Upper lobe of right lung (tissue), 1 donor: ENCODE measurements at places on chromosomes 3 and 15. TPM values are rescaled to one million over a fixed set of nuclear protein-coding genes. Genes with fewer than 3 reads are reported as not detected.

GRCh38 chr3:187165144-187165543 is 25.8 kb upstream of the RPL39L start:
- no peak overlapping the region for H3K4me3 ChIP-seq
- H3K36me3 ChIP-seq = no peaks in the 10 kb centered on the region

DNA sequence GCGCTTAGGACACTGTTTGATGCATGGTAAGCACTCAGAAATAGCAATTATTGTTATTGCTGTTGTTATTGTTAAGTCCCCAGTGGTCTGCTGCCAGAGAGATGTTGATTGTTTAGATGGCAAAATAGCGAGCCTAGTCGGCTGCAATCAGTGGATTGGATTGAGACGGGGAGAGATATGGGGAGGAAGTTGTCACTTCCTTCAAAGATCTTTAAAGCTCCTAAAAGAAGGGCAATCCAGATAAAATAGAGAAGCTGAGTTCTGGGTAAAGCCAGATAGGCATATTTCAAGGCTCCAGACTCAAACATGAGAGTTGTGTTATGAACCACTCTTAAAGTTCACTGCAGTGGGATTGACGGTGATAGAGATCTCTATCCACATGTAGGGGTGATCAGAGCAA is 64.5 kb downstream of the RYR3 start:
- no peaks in the 10 kb centered on the region for H3K36me3 ChIP-seq
- H3K4me3 ChIP-seq = no peak overlapping the region
- H3K4me1 ChIP-seq = no peaks in the 10 kb centered on the region
- H3K27ac ChIP-seq = no peak overlapping the region

DNA sequence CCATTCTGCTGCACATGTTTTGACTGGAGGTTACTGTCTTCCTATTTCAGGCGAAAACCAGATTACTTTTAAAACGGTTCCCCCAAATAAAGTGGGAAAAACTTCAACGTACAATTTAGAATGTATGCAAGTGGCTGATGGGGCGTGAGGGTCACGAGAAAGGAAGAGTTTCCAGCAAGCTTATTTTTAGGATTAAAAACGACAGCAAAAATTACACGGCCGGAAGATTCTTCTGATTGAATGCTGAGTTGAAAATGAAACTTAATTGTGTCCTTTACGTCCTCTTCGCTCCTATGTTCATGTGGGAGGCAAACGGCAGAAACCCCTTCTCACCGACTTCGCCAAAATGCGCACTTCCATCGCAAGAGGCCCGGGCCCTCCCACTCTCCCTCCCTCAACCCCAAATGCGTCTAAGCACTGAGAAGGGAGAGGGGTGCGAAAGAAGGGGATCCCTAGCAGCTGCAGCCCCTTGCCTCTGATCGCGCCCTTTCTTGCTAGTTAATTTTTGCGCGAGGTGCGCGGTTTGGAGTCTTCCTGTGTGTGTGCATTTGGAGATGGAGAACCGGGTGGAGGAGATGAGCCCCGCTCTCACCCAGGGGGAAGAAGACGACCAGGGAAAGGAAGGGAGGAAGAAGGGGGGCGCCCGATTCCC is 656 bp downstream of the CD47 start:
- H3K27ac ChIP-seq = peak overlapping the region; percentile 92
- H3K4me3 ChIP-seq = peak overlapping the region; percentile 89
- no peaks in the 10 kb centered on the region for H3K36me3 ChIP-seq

- DNase-seq = no peak
- H3K27ac ChIP-seq = no peak overlapping the region
- no peak overlapping the region for H3K4me3 ChIP-seq
- H3K36me3 ChIP-seq = no peaks in the 10 kb centered on the region
These were observed 373.8 kb downstream of the ZNF385D start for GRCh38 chr3:21377071-21377769.

Gene GOLGA8J
- total RNA-seq = not detected

Gene ZNF385D
- total RNA-seq = 9.4 TPM

Gene FBXO40
- 0.09 TPM for total RNA-seq

DNA sequence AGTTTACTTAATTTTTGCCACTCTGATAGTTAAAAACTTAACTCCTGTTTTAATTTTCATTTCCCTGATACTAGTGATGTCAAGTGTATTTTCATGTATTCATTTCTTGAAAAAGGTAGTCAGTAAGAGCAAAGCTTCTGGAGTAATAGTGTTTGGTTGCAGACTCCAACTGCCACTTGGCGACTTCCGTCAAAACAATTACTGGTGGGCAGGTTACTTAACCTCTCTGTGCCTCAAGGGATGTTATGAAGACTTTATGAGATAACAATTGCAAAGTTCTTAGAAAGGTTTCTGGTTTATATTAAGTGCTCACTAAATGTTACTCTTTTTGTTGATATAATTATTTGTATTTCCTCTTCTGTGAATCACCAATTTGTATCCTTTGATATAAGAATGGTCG is 129.7 kb downstream of the NFKBIZ start:
- H3K4me1 ChIP-seq = no peaks in the 10 kb centered on the region
- H3K4me3 ChIP-seq = no peak overlapping the region
- no peaks in the 10 kb centered on the region for H3K36me3 ChIP-seq
- H3K27me3 ChIP-seq = no peaks in the 10 kb centered on the region
- DNase-seq = no peak

Gene KNG1
- 0.14 TPM for total RNA-seq

DNA sequence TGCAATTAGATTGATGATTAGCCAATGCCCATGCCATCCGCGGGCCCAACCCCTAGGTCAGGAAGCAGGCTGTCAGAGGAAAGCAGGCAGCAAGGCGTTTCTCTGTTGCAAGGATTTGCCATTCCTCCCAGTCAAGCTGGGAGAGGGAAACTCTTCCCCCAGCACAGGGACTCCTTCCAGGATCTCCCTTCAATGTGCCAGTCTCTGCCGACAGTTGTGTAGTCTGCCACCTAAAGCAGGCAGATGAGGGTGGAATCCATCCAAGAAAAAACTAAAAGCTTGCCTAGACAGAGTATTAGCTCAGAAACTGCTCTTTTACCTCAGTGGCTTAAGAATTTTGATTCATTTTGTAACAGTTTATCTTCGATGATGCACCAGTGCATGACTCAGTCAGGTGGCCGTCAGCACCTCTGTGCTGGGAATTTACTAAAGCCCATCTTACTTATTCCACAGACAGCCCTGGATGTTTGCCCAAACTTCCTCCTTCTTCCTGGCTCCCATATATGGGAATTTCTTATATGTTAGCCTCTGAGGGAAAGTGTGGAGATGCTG is 501.5 kb upstream of the THBS1 start:
- no peaks in the 10 kb centered on the region for H3K27me3 ChIP-seq
- no peaks in the 10 kb centered on the region for H3K36me3 ChIP-seq

DNA sequence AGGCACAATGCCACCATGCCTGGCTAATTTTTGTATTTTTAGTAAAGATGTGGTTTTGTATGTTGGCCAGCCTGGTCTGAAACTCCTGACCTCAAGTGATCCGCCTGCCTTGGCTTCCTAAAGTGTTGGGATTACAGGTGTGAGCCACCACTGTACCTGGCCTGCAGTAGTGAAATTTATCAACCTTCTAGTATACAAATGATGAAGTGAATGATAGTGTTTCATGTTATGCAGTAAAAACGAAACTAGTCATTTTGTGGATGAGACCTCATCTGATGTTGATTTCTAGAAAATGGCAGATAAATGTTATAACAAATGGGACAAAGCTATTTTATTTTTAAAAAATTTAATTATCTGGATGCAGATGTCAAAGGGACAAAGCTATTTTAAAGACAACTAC is 32.9 kb downstream of the NXPE3 start:
- peaks cover 11% of the 10 kb centered on the region for H3K4me1 ChIP-seq
- H3K27me3 ChIP-seq = no peaks in the 10 kb centered on the region
- DNase-seq = no peak
- H3K4me3 ChIP-seq = no peak overlapping the region
- H3K36me3 ChIP-seq = no peaks in the 10 kb centered on the region

Gene SAXO2
- 1.7 TPM for total RNA-seq

Gene SCN11A
- 0.14 TPM for total RNA-seq

DNA sequence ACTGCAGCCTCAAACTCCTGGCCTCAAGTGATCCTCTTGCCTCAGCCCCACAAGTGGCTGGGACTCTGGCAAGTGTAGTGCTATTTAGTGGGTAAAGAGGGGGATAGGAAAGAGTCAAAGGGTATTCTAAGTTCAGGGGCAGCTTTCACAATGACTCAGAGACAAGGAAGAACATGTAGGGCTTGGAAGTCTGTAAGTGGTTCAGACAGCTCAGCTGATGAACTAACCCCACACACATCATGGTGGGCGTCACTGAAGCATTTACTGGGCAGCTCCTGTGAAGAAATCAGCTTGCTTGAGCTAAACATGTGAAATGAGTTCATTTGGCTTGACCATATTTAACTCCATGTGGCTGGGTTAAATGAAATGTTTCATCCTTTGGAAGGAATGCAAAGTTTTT is 34.6 kb upstream of the THSD4 start:
- H3K4me3 ChIP-seq = no peak overlapping the region
- H3K36me3 ChIP-seq = no peaks in the 10 kb centered on the region
- peak overlapping the region; percentile 11 for H3K27ac ChIP-seq
- DNase-seq = no peak
- H3K4me1 ChIP-seq = peaks cover 6% of the 10 kb centered on the region

Gene PDZRN3
- total RNA-seq = 23.9 TPM

- no peak overlapping the region for H3K4me3 ChIP-seq
- H3K27ac ChIP-seq = no peak overlapping the region
- no peaks in the 10 kb centered on the region for H3K36me3 ChIP-seq
- no peaks in the 10 kb centered on the region for H3K27me3 ChIP-seq
These were observed 348.0 kb upstream of the EPHA6 start for GRCh38 chr3:96466441-96466840.

DNA sequence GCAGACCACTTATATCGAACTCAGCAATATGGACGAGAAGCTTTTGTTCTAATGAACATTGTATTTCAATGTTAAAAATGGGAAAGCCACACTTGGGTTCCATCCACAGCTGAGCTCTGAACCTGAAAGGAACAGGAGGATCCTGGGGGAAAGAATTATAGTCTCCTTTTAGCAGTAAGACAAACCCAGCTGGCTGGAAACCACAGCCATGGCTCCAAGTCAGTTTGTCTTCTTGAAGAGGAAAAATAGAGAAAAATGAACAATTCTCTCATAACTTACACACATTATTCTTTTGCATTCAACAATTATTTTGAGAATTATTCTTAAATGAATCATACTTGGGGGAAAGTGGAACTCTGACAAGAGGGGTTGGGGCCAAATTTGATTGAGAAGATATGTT is 149.2 kb upstream of the VEPH1 start:
- no peak overlapping the region for H3K27ac ChIP-seq
- H3K4me3 ChIP-seq = no peak overlapping the region
- H3K27me3 ChIP-seq = no peaks in the 10 kb centered on the region
- H3K4me1 ChIP-seq = no peaks in the 10 kb centered on the region
- H3K36me3 ChIP-seq = no peaks in the 10 kb centered on the region
- no peak for DNase-seq

Gene SLC28A1
- not detected for total RNA-seq

Gene CCRL2
- 28.5 TPM for total RNA-seq

- H3K27me3 ChIP-seq = no peaks in the 10 kb centered on the region
- no peak for DNase-seq
- no peaks in the 10 kb centered on the region for H3K4me1 ChIP-seq
These were observed 778.0 kb downstream of the AGBL1 start for GRCh38 chr15:86857701-86858100.

DNA sequence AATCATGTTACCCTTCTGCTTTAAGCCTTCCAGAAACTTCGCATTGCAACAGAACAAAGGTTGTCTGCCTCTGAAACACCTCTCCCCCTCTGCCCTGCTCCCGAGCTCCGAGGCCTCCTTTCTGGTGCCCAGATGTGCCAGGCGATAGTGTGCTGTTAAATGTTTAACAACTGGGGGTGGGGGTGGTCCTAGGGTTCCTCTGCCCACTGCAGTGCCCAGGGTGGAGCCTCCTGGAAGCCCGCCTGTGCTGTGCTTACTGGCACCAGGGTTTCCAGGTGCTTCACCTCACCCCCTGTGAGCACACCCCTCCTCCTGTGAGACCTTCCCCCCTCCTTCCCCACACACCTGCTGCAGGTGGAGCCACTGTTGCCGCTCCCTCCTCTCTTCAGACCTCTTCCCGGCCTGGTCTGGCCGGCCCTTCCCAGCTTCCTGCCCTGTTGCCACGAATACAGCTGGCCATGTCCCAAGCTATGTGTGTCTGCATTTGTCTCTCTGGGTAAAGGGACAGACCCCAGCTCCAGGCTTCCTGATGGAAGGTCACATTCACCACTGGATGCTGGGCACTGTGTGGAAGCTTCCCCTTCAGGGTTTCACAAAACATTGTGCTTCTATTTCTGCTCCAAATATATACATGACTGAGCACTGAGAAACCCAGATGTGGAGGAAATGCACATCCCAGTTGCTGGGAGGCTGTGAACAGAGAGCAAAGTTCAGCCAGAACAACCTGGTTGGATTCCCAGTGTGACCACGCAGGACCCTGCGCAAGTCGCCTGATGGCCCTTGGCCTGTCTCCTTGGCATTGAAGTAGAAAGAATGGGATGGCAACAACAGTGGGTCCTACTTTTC is 37.2 kb downstream of the MGLL start:
- H3K27me3 ChIP-seq = no peaks in the 10 kb centered on the region
- peaks cover 55% of the 10 kb centered on the region for H3K4me1 ChIP-seq
- no peaks in the 10 kb centered on the region for H3K36me3 ChIP-seq
- peak; percentile 82 for DNase-seq
- H3K4me3 ChIP-seq = no peak overlapping the region

DNA sequence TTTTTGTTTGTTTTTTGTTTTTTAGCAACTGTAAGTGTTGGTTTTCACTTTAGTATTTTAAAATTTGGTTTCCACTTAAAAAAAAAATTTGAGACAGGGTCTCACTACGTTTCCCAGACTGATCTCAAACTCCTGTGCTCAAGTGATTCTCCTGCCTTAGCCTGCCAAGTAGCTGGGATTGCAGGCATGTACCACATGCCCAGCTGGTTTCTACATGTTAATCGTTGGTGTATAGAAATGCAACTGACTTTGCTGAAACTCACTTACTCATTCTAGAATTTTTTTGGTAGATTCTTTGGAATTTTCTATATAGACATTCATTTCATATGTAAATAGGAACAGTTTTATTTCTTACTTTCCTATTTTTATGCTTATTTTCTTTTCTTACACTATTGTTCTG is 244.7 kb upstream of the MRPL3 start:
- H3K27ac ChIP-seq = no peak overlapping the region
- no peaks in the 10 kb centered on the region for H3K4me1 ChIP-seq
- H3K4me3 ChIP-seq = no peak overlapping the region
- no peaks in the 10 kb centered on the region for H3K36me3 ChIP-seq

DNA sequence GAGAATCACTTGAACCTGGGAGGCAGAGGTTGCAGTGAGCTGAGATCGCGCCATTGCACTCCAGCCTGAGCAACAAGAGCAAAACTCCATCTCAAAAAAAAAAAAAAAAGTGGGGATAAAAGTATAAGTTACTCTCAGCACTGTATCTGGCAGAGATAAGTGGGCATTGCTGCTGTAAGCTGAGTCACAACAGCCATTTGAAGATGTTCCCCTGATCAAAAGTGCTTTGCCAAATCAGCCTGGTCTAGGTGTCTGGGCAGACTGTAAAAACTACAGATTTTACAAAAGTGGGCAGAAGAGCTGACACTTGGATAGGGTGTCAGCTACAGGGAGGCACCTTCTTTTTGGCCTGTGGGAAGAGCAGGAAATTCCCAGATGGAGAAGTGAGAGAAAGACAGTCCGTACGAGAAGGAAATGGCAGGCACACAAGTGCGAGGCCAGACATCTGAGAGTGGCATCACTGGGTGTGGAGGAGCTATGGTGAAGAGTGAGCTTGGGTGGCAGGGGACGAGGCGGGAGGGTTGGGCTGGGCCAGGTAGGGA is 78.5 kb downstream of the TRAK1 start:
- H3K27ac ChIP-seq = no peak overlapping the region
- no peaks in the 10 kb centered on the region for H3K36me3 ChIP-seq
- DNase-seq = no peak
- no peak overlapping the region for H3K4me3 ChIP-seq
- no peaks in the 10 kb centered on the region for H3K27me3 ChIP-seq

Gene INKA1
- 6.6 TPM for total RNA-seq

Gene EXD1
- total RNA-seq = not detected
